Uterus (tissue), 4 donors: ENCODE measurements at places on chromosomes 2 and 18.

GRCh38 chr18:55585920-55586561 is 2.0 kb downstream of the TCF4 start:
- peak; percentile 18 for DNase-seq

DNA sequence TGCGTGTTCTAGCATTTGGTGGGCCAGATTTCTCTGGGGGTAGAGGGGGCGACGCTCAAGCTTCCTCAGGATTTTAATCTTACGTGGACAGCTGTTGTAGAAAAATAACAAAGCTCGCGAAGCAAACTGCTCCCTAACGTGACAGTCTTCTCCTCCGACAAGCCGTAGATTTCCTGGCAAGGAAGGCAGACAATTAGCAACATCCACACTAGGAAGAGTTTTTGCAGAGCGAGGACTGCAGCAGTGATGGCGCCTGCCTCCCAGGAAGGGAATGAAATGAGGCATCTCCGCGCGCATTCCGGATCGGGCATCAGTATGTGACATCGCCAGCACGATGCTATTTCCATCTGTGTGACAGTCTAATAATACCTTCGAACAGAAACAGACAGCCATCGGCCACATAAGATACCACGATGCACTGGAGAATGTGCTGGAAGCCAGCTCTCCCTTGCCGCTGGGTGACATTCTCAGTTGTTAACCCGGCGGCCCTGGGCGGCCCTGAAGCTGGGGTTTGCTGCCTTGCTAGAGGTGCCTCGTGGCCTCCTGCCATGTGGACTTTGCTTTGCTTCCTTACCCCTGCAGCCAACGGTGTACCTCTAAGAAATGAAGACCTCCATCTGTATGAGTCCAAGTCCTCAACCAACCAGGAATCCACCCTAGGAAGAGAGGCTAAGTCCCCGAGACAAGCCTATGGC is 101.8 kb upstream of the AGAP1 start:
- DNase-seq = no peak

GRCh38 chr2:180991820-180992219 is 11.4 kb downstream of the UBE2E3 start:
- DNase-seq = no peak

GRCh38 chr18:36120297-36120696 is 8.8 kb downstream of the SLC39A6 start:
- DNase-seq = no peak

DNA sequence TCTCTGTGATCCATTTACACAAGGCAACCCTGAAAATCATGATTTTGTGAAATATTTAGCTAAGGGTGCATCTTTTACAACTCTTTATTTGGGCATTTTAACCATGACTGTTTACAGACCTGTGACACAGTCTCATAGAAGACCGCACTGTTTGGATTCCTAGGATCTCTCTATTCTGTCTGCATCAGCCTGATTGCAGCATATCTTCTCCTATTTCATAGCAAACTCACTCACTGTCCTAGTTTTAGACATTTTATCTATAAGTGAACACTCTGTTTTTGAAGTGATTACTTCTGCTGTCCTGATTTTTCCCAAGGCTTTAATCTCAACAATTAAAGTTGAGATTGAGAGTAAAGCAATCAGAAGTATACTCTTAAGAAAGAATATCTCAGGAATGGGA is 56.2 kb downstream of the CAVIN2 start:
- no peak for DNase-seq

DNA sequence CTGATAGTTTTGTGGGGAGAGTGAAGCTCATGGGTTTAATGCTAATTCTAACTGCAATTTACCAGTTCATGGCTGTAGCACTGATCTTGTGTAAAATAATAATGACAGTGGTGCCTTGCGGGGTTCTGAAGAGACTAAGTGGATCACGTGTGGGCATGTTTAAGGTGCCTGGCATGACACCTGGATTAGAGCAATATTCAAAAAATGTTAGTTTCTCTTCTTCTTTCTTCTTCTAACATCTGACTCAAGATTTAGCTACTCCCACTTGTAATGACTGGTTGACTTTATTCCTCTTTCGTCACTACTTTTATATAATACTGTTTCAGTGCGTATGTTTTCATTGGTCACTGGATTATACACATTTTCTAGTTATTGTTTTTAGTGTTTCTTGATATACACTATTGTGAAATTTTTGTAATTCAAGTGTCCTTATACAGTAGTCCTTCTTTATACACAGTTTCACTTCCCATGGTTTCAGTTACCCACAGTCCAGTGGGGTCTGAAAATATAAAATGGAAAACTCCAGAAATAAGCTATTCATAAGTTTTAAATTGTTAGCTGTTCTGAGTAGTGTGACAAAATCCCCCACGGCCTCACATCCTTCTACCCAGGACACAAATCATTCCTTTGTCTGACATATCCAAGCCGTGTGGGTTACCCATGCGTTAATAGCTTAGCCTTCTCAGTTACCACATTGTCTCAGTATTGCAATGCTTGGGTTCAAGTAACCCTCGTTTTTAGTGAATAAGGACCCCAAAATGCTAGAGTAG is 662.2 kb upstream of the CNTNAP5 start:
- DNase-seq = no peak

DNA sequence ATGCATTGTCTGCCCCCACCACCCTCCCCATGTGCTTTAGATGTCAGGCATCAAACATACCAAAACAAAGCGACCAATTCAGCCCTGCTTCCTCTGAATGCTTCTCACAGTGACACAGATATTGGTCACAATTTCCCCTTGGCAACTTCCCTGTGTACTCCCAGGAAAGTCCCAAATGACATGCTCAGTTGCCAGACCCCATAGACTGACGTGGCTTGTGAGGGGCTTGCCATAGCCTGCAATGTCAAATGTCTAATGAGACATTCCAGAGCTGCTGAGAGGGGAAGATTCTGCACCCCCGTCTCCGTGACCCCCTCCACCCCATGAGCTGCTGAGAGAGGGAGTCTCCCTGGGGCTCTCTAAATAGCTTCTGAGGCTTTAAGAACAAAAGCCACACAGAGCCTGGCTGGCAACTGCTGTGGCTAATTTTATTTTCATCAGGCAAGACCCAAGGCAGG is 47.3 kb downstream of the RFTN2 start:
- no peak for DNase-seq

- DNase-seq = no peak
Measured at GRCh38 chr2:104863146-104863467, 9.2 kb downstream of the POU3F3 start.

GRCh38 chr2:69948032-69948962 is 13.1 kb downstream of the ASPRV1 start:
- no peak for DNase-seq

DNA sequence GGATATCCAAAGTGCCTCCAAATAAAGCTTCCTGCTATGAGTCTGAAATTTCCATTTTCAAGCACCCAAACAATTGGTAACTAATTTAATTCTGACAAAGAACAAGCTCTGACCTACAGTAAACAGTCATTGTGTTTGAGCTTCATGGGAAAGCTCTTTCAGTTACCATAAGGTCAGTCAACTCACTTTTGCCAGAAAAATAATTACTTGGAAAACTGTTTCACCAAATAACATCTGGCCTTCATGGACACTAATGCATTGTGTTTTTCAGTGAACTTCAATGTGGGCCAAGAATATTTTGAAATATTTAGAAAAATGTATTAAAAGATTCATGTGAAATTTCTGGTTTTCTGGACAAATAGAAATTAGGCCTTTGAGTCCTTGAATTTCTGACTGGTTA is 369.9 kb downstream of the GALR1 start:
- DNase-seq = no peak

DNA sequence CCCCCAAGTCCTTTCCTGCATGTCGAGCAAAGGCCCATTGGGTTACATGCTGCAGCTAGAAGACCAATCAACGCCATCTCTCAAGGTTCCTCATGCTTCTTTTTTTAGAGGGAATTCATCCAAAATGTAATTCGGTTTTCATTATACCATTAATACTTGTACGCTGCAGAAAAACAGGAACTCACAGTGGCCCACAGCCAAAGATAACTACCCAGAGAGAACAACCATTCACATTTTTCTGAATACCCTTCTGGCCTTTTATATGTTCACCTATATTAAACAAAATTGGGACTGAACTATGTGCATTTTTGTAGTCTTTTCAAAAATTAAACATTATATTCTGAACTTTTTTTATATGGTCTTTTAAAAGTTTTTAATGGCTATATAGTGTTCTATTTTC is 25.8 kb downstream of the FARP2 start:
- no peak for DNase-seq

DNA sequence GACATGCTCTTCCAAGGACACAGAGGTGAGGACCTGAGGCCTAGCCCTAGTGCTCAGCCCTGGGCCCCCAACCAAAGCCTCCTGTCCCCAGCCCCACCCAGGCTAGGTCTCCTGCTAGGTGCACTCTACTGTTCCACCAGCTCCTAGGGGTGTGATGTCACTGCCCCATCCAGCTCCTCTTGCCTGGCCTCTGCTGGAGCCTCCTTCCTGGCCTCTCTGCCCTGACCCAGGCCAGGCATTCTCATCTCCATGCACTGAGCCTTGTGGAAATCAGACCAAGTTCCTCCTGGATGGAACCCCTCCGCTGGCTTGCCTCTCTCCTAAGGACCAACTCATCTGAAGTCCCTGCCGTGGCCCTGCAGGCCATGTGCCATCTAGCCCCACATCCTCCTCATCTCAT is 156.8 kb downstream of the INHBB start:
- DNase-seq = no peak

DNA sequence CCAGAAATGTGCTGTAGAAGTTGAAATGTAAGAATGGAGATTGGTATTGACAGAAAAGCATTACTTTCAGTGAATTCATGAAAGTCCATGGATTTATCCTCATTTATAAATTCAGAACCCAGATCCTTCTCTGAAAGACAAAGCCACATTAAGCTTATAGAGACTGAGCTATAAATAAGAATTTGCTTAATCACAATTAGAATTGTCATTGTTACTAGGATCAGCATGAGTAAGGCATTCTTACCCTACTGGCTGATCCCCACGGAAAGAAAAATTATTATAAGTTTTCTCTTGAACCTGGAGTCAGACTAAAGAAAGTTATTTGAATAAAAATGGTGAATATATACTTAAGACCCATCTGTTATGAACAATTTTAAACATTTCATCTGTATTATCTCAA is 199.2 kb upstream of the DTNA start:
- DNase-seq = no peak

DNA sequence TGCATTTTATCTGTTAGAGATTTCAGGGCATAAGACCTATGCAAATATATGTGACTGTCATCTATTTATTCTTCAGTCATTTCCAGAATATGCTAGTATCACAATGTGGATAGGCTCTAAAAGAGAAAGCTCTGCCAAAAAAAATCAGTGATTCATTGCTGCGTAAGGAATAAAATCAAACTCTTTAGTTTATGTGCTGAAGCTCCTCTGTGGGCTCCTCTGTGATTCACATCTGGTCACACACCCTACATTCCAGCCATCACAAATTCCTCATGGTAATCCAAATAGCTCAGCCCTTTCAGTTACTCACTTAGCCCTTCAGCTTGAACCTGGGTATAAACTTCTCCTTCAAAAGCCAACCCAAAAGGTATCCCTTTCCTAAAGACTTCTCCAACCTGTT is 21.4 kb downstream of the DLGAP1 start:
- no peak for DNase-seq

DNA sequence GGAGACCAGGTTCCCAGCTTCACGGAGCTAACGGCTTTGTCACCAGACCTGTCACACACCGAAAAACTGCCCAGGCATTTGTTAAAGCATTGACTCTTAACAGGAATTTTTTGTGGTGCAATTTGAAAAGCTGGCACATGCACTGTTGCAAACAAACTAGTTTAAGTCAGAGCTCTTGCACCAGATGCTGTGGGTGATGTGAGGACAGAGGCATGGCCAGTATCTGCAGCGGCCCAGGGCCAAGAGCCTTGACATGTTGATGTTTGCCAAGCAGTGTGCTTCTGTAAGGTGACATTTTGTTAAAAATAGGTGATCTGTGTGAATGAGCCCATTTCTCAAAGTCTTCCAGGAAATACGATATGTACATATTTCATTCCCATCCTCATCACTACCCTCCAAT is 142.5 kb downstream of the MTCL1 start:
- no peak for DNase-seq

DNA sequence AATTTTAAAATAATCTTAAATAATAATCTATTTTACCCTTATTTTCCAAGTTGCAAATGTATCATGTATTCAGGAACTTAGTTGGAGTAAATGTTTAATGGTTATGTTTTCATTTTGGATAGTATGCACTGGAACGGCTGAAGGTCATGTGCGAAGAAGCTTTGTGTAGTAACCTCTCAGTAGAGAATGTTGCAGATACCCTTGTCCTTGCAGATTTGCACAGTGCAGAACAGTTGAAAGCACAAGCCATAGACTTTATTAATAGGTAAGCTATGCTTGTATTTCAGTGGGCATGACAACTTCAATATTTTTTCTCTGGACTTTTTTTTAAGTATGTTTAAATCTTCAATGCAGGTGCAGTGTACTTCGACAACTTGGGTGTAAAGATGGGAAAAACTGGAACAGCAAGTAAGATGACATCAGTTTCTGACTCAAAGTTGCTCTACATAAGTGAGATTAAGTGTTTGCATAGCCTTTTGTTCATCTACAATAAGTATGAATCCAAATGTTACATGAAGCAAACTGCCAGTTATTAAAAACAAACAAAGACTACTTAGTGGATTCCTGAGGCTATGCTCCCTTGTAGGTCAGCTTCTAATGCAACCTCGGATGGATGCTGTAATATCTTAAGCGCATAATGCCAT is 63.1 kb downstream of the SPOPL start:
- DNase-seq = no peak

DNA sequence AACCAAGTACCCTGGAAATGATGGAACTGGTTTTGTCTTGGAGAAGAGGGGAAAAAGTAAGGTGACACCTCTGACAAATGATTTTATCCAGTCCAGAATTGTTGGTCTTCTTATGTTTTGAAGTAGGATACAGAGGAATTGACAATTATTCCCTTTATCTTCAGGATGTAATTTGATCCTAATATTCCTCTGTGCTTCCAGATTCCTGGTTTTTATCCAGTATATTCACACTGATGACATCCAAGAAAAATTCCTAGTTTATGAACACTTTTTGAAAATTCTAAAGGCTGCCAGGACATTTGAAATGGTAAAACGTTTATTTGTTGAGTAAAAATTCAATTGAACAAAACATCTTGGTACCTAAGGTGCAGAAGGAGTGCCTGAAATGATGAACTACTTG is 22.2 kb upstream of the ETAA1 start:
- DNase-seq = no peak

- DNase-seq = no peak
Measured at GRCh38 chr2:189763908-189764661, 1.5 kb upstream of the OSGEPL1 start.

GRCh38 chr18:12258719-12259705 is 4.9 kb downstream of the CIDEA start:
- DNase-seq = no peak

GRCh38 chr2:85953476-85953875 is 64.7 kb upstream of the ST3GAL5 start:
- DNase-seq = no peak

GRCh38 chr2:45289997-45290709 is 280.9 kb upstream of the SIX2 start:
- no peak for DNase-seq
